HCT116 (cell line): ENCODE measurements at places on chromosomes 6 and 20. TPM values are rescaled to one million over a fixed set of nuclear protein-coding genes. Genes with fewer than 3 reads are reported as not detected.

- no peak for DNase-seq
- no peaks in the 10 kb centered on the region for H3K4me1 ChIP-seq
- H3K27ac ChIP-seq: no peak overlapping the region
- H3K27me3 ChIP-seq: no peaks in the 10 kb centered on the region
Observed at GRCh38 chr20:15799871-15800270, 773.4 kb downstream of the KIF16B start.

DNA sequence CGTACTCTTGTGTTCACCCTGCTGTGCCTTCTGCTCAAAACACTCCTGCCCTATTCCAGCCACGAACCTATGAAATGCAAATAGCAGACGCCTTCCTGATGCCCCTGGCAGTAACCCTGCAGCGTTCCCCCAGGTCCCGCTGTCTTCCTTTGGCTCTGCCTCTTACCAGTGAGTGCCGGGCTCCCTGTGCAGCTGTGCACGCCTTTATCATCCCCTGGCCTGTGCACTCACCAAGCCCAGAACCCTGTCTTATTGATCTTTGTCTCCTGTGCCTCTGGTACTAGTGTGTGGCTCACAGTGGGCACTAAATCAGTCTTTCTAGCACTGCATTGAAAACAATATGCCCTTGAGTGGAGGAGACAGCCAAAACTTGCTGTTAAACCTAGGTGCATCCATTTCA lies 19.7 kb downstream of the ZDHHC14 start:
- H3K27ac ChIP-seq: no peak overlapping the region
- no peak for DNase-seq
- H3K27me3 ChIP-seq: no peaks in the 10 kb centered on the region
- no peaks in the 10 kb centered on the region for H3K36me3 ChIP-seq
- H3K4me1 ChIP-seq: no peaks in the 10 kb centered on the region

DNA sequence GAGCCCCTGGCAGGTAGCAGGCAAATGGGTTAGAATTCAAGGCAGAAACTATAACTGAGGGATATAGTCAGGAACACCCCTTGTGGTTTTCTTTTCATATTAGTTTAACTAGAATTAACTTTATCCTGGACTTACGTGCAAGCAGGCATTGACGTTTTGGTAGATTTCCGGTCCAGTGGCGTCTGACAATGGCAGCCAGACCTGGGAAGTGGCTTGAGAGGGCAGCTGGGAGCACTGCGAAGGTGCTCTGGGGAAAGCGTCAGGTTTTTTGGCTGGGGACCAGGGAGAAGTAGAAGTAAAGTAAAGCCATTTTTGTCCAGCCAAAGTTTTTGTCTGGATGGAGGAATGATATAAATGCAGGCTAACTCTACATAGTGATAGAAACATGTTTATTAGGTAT lies 8.4 kb upstream of the ACSS1 start:
- peaks cover 65% of the 10 kb centered on the region for H3K27me3 ChIP-seq
- H3K4me1 ChIP-seq: no peaks in the 10 kb centered on the region
- H3K4me3 ChIP-seq: no peak overlapping the region
- H3K27ac ChIP-seq: no peak overlapping the region
- DNase-seq: no peak

DNA sequence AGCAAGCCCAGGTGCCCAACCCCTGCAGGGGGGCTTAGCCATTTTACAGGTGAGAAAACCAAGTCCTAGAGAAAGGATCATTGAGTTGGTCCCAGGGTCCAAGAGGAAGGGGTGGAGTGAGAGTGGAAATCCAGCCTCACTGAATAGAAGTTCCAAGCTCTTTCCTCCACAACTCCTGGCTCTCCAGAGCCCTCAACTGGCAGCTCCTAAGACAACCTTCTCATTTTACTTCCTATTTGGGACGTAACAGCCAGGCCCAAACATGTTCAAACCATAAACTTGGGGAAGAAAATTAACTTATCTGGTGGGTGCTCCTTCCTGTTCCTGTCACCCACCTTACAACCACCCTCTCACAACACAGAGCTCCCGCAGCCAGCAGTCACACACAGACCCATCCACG lies 57.9 kb downstream of the PRND start:
- H3K27me3 ChIP-seq: no peaks in the 10 kb centered on the region
- H3K4me3 ChIP-seq: no peak overlapping the region
- DNase-seq: no peak
- H3K4me1 ChIP-seq: no peaks in the 10 kb centered on the region
- no peak overlapping the region for H3K27ac ChIP-seq

NKAIN2 gene
- not detected for total RNA-seq

LST1 gene
- 0.69 TPM for total RNA-seq
